ENCODE measurements at places on chromosomes 11 and 22.

- H3K27ac ChIP-seq = no peak overlapping the region
- DNase-seq = peak; percentile 39
- H3K4me3 ChIP-seq = no peak overlapping the region
Measured at GRCh38 chr22:22576244-22576988, 17.4 kb upstream of the PRAME start.

DNA sequence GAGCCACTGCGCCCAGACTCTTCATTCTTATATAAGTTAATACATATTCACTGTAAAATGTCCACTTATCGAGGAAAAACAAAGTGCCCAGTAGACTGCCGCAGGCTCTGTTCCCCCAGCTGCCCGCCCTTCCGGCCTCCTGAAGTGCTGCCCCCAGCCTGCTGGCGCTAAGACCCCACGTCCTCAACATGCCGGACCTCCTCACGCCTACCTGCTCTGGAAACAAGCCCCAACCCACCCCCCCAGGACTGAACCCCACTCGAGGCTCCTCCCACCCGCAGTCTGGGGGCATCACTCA, 1.1 kb downstream of the GATD1 start:
- H3K36me3 ChIP-seq = no peaks in the 10 kb centered on the region
- no peak for DNase-seq
- peaks cover 16% of the 10 kb centered on the region for H3K4me1 ChIP-seq
- H3K27ac ChIP-seq = no peak overlapping the region
- peak overlapping the region; percentile 72 for H3K4me3 ChIP-seq
- H3K27me3 ChIP-seq = no peaks in the 10 kb centered on the region

DNA sequence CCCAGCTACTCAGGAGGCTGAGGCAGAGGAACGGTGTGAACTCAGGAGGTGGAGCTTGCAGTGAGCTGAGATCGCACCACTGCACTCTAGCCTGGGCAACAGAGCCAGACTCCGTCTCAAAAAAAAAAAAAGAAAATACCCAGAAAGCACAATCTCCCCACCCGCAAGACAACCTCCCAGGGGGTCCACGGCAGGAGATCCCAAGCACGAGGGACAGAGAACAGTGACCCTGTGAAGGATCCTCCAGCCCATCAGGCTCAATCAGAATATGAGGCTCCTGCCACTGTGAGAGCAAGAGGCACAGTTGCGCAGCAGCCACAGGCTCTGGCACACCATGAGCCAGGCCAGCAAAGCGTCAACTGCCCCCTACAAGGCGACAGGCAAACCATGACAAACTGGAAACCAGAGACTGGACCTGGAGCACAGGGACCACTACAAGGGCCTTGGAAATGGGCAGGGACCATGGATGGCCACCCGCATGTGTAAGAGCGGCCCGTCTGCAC, 164.8 kb upstream of the GRK3 start:
- no peaks in the 10 kb centered on the region for H3K4me1 ChIP-seq
- no peaks in the 10 kb centered on the region for H3K27me3 ChIP-seq
- no peak overlapping the region for H3K27ac ChIP-seq
- H3K36me3 ChIP-seq = no peaks in the 10 kb centered on the region
- no peak for DNase-seq

GRCh38 chr11:78203184-78203583, 14.5 kb downstream of the USP35 start:
- H3K36me3 ChIP-seq = no peaks in the 10 kb centered on the region
- H3K4me1 ChIP-seq = no peaks in the 10 kb centered on the region
- H3K4me3 ChIP-seq = no peak overlapping the region
- DNase-seq = no peak
- H3K27me3 ChIP-seq = no peaks in the 10 kb centered on the region
- no peak overlapping the region for H3K27ac ChIP-seq

GRCh38 chr11:117885777-117886176, 9.3 kb upstream of the FXYD6 start:
- peak overlapping the region; percentile 65 for H3K27ac ChIP-seq
- H3K4me3 ChIP-seq = no peak overlapping the region
- peak; percentile 44 for DNase-seq
- no peaks in the 10 kb centered on the region for H3K4me1 ChIP-seq
- H3K36me3 ChIP-seq = no peaks in the 10 kb centered on the region

- H3K27ac ChIP-seq = no peak overlapping the region
- H3K36me3 ChIP-seq = no peaks in the 10 kb centered on the region
- H3K4me3 ChIP-seq = no peak overlapping the region
- no peaks in the 10 kb centered on the region for H3K27me3 ChIP-seq
- no peaks in the 10 kb centered on the region for H3K4me1 ChIP-seq
Measured at GRCh38 chr11:58465690-58466089, 23.7 kb upstream of the OR5B12 start.

DNA sequence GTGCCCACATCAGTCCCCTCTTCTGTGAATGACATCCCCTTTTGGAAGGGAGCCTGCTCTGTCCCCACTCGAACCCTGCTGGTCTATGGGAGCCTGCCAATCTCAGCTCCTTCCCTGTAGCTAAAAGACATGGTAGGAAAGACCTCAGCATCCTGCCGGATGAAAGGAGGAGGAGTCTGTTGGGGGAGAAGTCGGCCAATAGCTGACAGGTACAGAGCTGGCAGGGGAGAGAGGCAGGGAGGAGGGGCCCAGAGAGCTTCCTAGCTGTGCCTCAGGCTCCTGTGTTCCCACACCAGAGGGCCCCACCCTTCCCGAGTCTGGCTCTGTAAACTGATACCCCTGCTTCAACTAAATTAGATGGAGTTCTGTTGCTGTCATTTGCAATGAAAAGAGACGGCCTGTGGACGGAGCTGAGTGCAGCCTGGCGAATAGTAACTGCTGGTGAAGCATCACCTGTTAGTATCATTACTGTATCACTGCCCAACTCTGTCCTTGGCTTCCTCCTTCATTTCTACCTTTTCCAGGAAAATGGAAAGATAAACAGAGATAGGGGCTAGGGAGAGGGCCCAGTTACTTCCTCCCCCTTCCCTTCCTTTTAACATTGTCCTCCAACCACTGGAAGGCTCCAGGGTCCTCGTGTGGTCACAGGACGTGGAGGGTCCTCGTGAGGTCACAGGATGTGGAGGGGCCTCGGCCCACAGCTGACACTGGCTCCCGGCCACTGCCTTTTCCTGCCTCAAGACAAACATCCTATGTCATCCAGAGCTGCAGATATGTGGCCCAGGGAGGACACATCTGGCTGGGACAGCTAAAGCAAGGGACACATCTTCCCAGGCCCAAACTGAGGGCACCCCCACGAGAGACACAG, 15.1 kb downstream of the FXYD6 start:
- H3K4me1 ChIP-seq = no peaks in the 10 kb centered on the region
- H3K27me3 ChIP-seq = no peaks in the 10 kb centered on the region
- no peaks in the 10 kb centered on the region for H3K36me3 ChIP-seq

DNA sequence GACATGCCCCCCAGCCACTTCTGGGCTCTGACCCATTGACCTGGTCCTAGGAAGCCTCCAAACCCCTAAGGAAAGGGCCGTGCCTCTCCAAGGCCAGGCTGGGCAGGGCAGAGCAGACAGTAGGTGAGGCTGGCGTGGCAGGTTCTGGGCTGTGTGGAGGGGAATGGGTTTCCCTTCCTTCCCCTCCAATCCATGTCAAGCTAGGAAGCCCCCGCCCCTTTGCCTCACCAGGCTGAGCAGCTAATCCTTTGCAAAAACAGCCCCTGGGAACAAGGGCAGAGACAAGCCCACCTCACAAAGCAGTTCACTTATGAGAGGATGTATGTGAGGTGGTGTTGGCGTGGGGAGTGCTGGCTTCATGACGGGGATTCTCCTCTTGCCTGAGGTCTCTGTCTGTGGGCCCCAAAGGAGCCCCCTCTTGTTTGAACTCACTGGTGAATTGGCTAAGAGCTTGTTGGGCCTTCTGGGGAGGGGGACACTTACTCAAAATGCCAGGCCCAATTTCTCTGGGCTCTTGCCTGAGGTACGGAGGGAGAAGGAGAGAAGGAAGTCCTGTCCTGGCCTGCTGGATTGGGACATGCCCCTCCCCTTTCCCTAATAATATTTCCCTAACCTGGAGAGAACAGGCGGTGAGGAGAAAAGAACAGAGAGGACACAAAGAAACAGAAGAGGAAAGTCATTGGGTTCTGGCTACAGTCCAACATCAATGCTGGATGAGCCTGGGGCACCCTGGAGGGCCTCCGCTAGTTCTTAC, 1.6 kb upstream of the TRIM29 start:
- DNase-seq = no peak
- H3K4me1 ChIP-seq = no peaks in the 10 kb centered on the region
- H3K4me3 ChIP-seq = no peak overlapping the region
- H3K27me3 ChIP-seq = no peaks in the 10 kb centered on the region
- no peaks in the 10 kb centered on the region for H3K36me3 ChIP-seq

GRCh38 chr22:24240381-24240780, 4.5 kb downstream of the GGT5 start:
- no peaks in the 10 kb centered on the region for H3K27me3 ChIP-seq
- no peak overlapping the region for H3K4me3 ChIP-seq
- no peak overlapping the region for H3K27ac ChIP-seq
- no peaks in the 10 kb centered on the region for H3K4me1 ChIP-seq
- no peak for DNase-seq

GRCh38 chr11:7903940-7904339, 27.1 kb downstream of the OR10A6 start:
- peak; percentile 46 for DNase-seq
- no peak overlapping the region for H3K4me3 ChIP-seq
- no peaks in the 10 kb centered on the region for H3K27me3 ChIP-seq
- H3K36me3 ChIP-seq = no peaks in the 10 kb centered on the region
- no peak overlapping the region for H3K27ac ChIP-seq

DNA sequence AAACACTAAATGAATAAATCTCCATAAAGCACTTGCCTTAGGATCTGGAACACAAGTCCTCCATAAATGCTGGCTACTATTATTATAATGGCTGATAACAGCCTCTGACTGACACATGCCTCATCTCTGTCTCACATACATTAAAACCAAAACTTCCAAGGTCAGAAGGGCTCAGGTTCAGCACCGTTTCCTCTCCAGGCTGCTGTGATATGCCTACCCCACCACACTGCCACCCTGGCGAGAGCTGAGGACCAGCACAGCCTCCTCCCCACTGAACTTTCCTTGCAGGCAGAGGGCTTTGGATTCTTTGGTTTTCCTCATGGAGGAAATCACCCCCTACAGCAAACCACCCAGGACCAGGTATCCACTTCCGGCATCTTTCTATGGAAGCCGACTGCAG, 112.8 kb downstream of the ABTB2 start:
- no peaks in the 10 kb centered on the region for H3K27me3 ChIP-seq
- no peaks in the 10 kb centered on the region for H3K36me3 ChIP-seq
- no peak for DNase-seq
- no peaks in the 10 kb centered on the region for H3K4me1 ChIP-seq
- H3K27ac ChIP-seq = no peak overlapping the region

DNA sequence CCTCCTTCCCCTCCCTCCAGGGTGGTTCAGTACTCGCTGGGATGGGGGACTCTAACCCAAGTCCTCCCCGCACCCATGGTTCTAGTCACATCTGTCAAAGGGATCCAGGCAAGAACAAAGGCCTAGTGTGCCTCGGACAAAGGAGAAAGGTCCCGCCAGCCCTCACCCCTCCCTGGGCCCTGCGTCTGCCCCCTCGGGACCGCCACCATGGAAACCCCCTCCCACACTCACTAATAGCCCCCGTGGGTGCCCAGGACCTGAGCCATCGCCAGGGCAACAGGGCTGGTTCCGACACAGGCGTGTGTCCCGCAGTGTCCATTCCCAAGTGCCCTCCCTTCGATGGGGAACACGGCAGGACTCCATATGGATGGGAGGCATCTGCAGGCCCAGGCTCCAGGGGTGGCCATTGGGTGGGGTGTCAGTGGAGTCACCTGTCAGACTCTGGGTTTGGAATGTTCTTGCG, 5.1 kb upstream of the CARNS1 start:
- no peaks in the 10 kb centered on the region for H3K4me1 ChIP-seq
- no peaks in the 10 kb centered on the region for H3K36me3 ChIP-seq

DNA sequence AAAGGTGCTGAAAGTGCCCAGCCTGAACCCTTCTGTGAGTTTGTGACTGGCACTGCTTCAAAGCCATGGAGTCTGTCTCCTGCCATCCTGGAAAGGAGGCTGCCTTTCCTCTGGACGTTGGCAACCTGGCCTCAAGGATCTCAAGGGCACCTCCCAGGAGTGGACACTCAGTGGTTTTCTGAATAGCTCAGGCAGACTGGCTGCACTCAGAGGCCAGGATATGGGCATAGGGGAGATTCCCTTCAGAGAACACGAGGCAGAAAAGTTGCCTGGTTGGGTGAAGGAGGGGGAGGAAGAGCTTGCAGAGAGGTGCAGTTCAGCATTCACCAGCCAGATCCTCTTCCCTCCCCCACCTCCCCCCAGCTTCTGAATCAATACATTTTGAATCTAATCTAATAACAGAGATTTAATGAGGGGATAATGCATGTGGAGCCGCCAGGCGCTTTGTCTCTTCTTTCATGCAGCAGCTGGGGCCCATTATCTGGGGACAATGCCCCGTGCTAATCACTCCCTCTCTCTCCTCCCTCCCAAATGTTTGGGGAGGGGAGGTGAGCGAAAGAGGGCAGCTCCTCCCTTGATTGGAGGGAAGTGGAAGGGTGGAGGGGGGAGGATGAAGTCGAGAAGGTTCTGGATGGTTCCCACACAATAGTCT, 17.7 kb downstream of the HTR3A start:
- DNase-seq = no peak
- H3K36me3 ChIP-seq = no peaks in the 10 kb centered on the region
- H3K27me3 ChIP-seq = no peaks in the 10 kb centered on the region
- H3K4me1 ChIP-seq = no peaks in the 10 kb centered on the region

GRCh38 chr11:112610996-112611750, 350.0 kb upstream of the NCAM1 start:
- no peaks in the 10 kb centered on the region for H3K4me1 ChIP-seq
- H3K27me3 ChIP-seq = no peaks in the 10 kb centered on the region
- no peak overlapping the region for H3K4me3 ChIP-seq
- no peak for DNase-seq
- no peak overlapping the region for H3K27ac ChIP-seq

- H3K27ac ChIP-seq = no peak overlapping the region
- H3K36me3 ChIP-seq = no peaks in the 10 kb centered on the region
- DNase-seq = no peak
- no peaks in the 10 kb centered on the region for H3K4me1 ChIP-seq
- H3K27me3 ChIP-seq = no peaks in the 10 kb centered on the region
- no peak overlapping the region for H3K4me3 ChIP-seq
Measured at GRCh38 chr11:28466506-28466905, 358.3 kb downstream of the METTL15 start.

- no peaks in the 10 kb centered on the region for H3K36me3 ChIP-seq
- no peaks in the 10 kb centered on the region for H3K27me3 ChIP-seq
- no peak overlapping the region for H3K4me3 ChIP-seq
- H3K27ac ChIP-seq = no peak overlapping the region
Measured at GRCh38 chr11:14981507-14981906, 9.4 kb upstream of the CALCA start.

Measured in colonic mucosa (tissue), 4 donors.